ENCODE measurements at places on chromosomes 5 and 9.

GRCh38 chr5:135850671-135851070, 16.2 kb downstream of the SLC25A48 start:
- no peak for DNase-seq

DNA sequence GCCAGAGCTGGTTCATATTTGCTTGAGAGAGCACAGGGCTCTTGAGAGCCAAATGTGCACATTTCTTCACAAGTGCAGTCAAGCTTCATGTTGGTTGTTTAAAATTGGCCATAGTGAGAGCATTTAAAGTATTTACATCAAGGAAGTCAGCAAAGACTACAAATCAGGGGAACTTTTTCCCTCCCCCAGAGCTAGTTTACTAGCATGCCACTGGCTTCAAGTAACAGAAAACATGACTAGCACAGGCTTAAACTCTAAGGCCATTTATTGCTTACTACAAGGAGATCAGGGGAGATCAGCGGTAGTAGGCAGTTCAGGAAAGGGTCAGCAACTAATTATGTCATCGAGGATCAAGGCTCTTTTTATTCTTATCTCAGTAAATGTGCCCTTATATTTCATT, 11.0 kb upstream of the CCDC171 start:
- no peak for DNase-seq

DNA sequence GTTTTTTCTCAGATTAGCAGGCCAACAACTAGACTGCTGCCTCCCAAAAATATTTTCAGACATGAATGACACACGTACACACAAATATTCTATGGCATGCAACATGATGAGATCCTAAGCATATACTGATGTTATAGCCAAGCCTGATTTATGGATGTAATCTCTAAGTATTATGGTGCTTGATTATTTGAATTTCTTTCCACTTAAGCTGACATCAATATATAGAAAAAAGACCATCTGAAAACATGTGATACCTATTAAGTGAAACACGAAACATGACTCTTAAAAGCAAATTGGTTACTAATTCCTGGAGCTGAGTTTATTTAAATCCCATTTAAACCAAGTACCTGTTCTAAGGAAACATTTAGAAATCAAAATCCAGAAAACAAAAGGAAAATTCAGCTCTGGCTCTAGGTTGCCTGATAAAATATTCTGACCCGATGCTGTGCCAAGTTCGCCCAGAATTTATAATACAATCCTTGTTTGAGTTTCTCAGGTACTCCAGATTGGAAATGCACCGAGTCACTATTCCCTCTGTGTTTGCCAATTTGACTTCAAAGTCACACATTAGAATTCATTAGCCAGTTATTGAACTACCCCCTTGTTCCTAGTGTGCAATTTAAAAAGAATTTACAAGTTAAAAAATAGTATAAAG, 548.6 kb downstream of the CSNK1G3 start:
- DNase-seq: no peak

- no peak for DNase-seq
Measured at GRCh38 chr9:23849379-23850035, 23.5 kb upstream of the ELAVL2 start.

DNA sequence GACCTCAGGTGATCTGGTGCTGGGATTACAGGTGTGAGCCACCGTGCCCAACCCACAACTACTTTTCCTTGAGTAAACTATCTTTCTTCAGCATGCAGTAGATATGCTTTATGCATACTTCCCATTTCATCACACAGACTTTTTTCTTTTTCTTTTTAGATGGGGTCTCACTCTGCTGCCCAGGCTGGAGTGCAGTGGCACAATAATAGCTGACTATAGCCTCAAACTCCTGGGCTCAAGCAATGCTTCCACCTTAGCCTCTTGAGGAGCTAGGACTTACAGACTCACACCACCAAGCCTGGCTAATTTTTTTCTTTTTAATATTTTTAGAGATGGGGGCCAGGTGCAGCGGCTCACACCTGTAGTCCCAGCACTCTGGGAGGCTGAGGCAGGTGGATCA, 22.8 kb downstream of the PPP6C start:
- DNase-seq: no peak

DNA sequence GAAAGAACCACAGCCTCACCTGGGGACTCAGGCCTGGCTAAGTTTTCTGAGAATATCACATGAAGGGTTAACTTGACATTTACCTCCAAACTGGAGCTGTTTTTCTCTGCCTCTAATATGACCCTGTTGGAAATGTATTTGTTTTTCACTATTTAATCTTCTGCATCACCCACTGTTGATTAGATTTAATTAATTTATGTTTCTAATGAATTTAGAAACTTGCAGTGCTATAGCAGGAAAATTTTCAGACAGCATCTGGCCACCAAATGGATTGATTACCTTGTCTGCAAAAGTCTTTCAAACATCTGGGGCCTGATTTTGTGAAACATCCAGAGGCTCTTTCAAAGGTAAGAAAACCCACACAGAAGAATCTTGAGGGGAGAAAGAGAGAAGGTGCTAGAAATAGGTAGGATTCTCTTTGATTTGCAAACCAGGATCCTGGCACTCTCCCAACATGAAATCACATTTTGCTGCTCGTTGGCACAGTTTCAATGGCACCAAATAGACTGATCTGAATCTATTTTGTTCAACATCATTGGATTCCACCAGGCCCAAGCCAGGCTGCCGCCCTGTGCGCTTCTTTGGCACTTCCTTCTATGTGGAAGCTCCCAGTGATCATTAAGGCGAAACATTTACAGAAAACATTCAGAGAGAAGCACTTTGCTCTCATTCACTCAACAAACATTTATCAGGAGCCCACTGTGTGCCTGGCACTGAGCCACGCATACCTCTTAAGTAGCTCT, 157.3 kb downstream of the PPP2R2B start:
- DNase-seq: no peak

DNA sequence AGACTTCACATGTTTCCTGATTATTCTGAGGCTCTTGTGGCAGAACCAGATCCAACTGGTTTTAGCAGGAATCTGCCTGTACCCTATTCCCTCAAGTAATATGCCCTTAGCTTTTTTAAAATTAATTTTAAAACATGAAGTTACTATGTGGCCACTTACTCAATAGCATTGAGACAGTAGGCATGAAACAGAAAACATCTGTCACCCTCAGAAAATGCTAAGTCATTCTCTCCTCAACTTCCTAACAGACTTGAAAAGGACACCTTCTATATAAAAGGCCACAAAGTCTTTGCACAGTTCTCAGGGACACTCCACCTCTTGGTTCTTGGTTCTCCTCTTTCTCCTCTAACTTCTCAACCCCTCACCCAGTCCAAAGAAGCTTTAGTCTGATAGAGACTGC, 277.8 kb downstream of the RAB3C start:
- no peak for DNase-seq

All from stimulated activated CD8-positive, alpha-beta memory T cell treated with anti-CD3 and anti-CD28 coated beads, Interleukin-15, amount 100 ng/mL, for 4 hours (primary cell).